ENCODE measurements at places on chromosomes 13 and 19.

GRCh38 chr19:16795731-16796130 lies 33.5 kb upstream of the SIN3B start:
- no peak for DNase-seq

DNA sequence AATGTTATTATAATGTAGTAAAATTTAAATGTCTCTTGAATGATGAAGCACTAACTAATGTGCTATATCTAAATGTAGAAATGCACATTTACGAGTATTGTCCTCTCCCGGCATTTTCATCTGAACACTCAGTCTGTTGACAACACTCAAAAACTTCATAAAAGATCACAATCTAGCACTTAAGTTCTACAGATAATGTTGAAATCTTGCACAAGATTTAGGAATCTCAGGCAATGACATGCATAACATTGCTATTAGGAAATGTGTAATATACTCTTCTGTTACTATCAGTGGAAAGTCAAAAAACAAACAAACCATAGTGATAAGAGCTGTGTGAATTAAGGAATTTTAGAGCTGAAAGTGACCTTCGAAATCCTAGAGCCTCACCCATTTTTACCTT lies 37.5 kb upstream of the XPO4 start:
- no peak for DNase-seq

DNA sequence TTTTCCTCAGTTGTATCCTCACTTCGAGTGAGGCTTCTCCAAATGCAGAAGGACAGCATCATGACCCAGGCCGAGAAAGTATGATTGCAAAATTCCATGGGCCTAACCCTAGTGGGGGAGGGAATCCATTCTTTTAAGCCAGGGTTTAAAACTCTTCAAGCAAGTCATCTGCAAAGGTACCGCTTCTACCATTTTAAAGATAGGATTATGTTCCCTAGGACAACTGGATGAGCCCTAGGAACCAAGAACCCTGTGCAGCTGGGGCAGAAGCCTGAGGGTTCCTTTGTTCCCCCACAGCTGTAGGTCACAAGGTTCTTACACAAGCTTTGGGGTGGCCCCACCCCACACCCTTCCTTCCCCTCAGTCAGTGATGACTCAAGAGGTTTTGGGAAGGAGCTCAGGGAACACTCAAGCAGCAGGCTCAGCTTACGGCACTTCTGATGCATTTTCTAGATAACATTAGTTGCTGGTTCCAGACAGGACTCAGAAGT lies 13.5 kb downstream of the ARL11 start:
- no peak for DNase-seq

GRCh38 chr19:35416331-35416730 lies 31.7 kb upstream of the FFAR2 start:
- no peak for DNase-seq

DNA sequence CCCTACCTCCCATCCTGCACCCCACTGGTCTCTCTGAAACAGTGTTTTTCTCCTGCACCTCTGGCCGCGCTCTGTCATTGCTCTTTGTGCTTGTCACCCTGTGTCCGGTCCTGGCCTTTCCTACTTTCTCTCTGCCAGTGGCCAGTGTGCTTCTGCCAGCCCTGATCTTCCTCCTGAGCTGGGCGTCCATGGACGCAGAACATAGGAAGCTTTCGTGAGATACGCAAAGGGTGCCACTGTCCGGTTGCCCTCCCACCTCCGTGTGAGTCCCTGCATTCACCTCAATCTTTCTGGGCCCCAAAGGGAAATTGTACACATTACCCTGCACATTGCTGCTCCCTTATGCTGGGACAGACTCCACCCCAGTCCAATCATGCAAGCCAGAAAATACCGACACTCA lies 105.7 kb upstream of the SOX1 start:
- DNase-seq: no peak

DNA sequence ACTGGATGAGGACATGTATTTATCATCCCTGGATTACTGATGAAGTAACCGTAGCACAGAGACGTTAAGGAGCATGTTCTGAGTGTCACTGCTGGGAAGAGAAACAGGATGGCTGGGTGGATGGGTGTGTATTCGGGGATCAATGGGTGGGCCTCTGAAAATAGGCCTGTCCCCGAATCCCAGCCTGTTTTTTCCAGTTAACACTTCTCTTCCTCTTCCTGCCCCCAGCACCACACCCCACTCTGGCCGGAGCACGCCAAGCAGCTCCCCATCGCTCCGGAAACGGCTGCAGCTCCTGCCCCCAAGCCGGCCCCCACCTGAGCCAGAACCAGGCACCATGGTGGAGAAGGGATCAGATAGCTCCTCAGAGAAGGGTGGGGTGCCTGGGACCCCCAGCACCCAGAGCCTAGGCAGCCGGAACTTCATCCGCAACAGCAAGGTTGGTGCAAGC lies 8.8 kb downstream of the GRAMD1A start:
- DNase-seq: no peak

- no peak for DNase-seq
These were observed 58.6 kb upstream of the SPRY2 start for GRCh38 chr13:80399340-80400163.

- no peak for DNase-seq
These were observed 34.2 kb downstream of the EPSTI1 start for GRCh38 chr13:42957881-42958280.

- DNase-seq: no peak
These were observed 93.4 kb downstream of the COL4A1 start for GRCh38 chr13:110213461-110214074.

DNA sequence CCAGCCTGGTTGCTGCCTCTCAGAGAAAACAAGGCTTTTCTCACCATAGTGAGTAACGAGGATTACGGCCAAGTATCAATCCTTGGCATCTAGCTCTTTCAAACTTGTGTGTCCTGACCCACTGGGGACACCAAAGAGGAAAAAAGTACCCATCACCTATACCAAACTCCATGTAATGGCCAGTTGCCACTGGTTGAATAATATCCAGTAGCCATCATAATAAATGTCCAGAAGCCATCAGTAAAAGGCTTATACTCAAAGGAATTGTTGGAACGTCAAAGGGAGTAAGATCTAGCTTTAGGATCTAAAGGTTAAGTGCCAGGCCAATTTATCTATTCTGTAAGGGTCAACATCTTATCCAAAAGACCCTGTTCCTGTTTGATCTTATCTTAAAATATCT lies 91.1 kb downstream of the PTPRS start:
- DNase-seq: no peak

DNA sequence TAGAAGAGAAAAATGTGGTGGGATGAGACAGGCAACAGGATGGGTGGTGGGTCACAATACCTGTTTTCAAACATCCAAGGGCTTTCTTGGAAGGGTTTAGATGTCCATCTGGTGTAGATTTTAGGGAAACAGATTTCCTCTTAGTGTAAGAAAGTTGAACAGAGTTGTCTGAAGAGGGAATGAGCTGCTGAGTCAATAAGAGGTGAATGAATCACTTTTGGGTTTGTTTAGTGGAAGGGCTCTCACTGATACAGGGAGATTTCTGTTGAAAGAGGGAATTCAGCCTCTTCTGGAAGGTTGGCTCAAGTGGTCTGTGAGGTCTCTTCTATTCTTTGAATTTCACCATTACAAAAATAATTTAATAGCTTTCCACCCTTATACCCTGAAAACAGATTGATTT lies 54.6 kb downstream of the LACC1 start:
- no peak for DNase-seq

GRCh38 chr19:36398571-36398970 lies 19.6 kb upstream of the ZFP14 start:
- no peak for DNase-seq

DNA sequence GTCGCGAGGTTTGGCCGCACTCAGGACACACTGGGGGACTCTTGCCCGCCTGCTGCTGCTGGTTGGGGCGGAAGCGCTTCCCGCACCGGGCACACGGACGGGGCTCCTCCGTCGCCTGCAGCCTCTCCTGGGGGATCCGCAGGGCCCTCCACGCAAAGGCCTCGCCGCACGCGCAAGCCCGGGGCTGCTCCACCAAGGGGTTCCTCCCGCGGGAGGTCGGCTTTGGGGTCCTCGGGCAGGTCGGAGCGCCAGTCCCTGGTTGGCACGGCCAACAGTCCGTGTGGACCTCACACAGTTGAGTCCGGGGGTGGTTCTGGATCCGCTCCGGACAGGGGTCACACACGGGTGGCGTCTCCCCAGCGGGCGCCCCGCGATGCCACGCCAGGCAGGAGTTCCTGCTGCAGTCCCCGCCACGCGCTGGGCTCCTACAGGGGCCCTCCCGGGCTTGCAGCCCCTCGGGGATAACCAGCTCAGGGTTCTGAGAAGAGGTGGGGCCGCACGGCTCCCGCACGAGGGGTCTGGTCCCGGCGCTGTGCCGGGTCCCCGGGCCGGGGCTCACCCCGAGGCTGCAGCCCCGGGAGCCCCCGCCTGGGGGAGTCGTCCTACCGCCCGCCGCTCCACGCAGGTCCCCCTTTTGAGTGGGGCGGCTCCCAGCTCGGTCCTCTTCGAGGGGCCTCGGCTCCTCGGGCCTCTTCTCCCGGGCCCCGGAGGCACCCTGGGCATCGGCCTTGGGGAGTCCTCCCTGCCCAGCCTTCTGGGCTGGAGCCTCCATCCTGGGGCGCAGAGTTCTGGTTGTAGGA lies 6.2 kb upstream of the ZNF497 start:
- DNase-seq: no peak

DNA sequence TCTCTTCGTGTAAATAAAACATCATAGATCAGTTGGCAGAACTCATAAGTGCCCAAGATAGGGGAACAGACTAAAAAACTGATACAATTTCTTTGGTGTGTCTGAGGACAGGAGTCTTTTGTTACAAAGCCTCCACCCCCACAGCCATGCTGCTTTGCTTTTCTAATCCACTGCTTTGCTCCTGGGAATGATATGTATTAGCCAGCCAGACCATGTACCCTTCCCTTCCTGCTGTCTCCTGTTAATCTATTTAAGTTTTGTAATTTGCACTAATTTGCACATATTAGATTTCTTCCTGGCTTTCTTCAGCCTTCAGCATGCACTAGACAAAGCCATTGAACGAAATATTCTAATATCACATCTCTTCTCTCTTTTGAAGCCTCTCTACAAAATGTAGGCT lies 130.5 kb downstream of the MAB21L1 start:
- DNase-seq: no peak
